ENCODE measurements at places on chromosomes 5 and 9.

GRCh38 chr5:41279040-41279439, 65.7 kb upstream of the C6 start:
- DNase-seq: peak; percentile 7

GRCh38 chr9:137021979-137022661, 5.9 kb downstream of the ABCA2 start:
- peak; percentile 65 for DNase-seq

- no peak for DNase-seq
These were observed 258.0 kb downstream of the NR3C1 start for GRCh38 chr5:143145243-143146160.

- no peak for DNase-seq
These were observed 254.3 kb downstream of the GRIA1 start for GRCh38 chr5:153744751-153745150.

DNA sequence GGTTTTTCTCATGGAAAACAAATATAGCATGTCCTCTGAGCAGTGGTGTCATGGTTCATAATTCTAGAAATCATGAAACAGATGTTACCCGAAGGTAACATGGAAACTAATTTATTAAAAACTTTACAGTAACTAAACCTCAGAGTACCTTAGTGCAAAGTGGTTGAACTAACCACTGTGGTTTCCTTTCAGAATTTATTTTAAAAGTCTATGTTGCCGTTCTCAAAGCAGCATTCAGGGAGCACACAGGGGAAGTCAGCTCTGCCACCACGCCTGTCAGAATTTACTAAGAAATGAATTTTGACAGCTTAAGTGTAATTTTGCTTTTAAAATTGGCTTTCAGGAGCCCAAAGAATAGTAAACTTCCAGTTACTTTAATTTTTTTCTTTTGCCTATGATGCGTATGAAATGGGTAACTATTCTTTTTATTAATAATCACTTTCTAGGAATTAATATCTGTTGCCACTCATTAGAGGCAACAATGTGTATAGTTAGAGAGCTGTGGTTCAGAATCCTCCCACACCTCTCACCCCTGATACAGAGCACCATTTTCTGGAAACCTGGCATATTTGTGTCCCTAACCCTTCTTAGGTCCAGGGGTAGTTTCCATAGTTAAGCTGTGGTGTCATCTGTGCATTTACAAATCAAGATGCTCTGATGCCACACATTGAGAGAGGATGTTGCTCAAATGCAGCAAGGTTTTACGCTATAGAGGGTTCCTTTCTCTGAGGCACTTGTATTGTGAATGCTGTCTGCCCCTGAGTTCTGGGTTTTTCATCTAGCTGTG, 202.6 kb downstream of the ZSWIM6 start:
- no peak for DNase-seq

DNA sequence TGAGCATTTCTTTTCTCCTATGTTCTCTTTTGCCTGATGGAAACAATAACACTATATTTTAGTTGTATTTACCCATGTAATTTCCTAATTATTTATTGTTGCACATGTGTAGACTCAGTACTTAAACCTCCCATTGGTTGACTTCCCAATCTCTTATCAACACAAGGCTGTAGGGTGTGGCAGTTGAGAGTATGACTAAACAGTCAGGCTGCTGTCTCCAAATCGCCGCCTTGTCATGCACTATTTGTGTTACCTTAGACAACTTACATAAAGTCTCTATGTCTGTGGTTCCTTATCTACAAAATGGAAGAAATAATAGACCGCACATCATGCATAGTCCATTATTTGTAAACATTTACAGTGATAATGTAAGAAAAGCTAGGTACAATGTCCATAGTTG, 68.9 kb upstream of the EFNA5 start:
- no peak for DNase-seq

GRCh38 chr9:127585161-127585819, 26.8 kb upstream of the STXBP1 start:
- DNase-seq: no peak

All from choroid plexus epithelial cell (primary cell).